ENCODE measurements at places on chromosomes 4 and X. TPM values are rescaled to one million over a fixed set of nuclear protein-coding genes. Genes with fewer than 3 reads are reported as not detected.

DNA sequence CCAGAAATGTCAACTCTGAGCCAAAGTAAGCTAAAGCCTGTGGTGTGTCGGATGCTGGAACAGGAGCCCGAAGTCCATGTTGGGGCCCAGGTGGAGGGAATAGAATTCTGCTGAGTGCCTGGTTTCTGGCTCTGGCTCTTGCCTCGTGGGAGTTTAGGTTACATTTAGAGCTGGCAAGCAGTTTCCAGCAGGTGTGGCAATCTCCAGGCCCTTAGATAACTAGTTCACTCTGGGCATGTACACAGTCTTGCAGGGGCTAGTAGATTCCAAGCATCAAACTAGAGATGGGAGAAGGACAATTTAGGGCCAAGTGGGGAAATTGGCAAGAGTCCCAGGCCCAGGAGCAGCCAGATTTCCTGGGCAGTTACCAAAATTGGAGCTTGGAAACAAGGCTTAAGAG, 56.3 kb upstream of the STOX2 start:
- no peaks in the 10 kb centered on the region for H3K36me3 ChIP-seq
- H3K4me3 ChIP-seq: no peak overlapping the region
- H3K4me1 ChIP-seq: no peaks in the 10 kb centered on the region
- DNase-seq: no peak

- DNase-seq: no peak
- H3K27ac ChIP-seq: no peak overlapping the region
- peaks cover 5% of the 10 kb centered on the region for H3K36me3 ChIP-seq
- no peak overlapping the region for H3K4me3 ChIP-seq
These were observed 84.5 kb downstream of the GATB start for GRCh38 chr4:151676301-151676700.

DNA sequence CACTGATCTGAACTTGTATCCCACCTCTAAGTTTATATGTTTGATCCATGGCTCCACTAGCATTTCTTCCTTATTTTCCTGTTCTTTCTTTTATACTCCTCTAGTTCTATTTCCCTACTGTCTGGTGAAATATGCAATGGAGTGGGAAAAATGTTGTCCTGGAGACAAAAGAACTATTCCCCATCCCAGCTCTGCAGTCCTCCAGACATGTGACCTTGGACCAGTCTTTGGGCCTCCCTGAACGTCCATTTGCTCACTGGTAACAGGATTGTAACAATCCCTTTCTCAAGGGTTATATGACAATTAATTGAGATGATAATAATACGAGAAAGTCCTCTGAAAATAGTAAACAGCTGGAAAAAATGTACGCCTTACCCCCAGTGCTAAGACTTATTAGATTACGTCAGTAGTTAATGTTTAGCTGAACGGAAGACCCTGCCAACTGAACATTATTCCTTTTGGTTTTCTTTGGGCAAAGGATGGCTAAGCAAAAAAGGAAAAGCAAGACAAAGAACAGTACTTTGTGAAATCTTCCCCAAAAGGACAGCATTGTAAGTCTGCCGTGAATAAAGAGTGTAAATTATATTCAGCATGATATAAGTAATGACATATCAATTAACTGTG, 302.3 kb upstream of the PPARGC1A start:
- H3K4me1 ChIP-seq: no peaks in the 10 kb centered on the region
- H3K36me3 ChIP-seq: no peaks in the 10 kb centered on the region
- DNase-seq: no peak
- no peak overlapping the region for H3K4me3 ChIP-seq
- H3K27me3 ChIP-seq: no peaks in the 10 kb centered on the region
- no peak overlapping the region for H3K27ac ChIP-seq

DNA sequence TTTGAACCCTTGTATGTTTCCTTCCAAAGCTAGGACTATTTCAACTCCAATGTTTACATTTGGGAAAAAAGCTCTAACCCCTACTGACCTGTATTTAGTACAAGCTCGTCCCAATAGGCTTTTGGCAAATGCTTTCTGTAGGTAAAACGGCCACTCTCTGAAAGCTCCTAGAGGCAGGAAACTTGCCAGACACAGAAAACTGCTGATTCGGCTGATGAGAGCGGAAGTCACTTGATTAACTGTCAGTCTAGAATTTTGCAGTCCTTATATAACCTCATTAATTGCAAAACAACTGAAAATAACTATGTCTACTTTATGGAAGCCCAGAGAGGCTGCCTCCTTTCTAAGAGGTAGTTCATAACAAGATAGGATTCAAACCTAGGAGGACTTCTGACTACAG, 108.1 kb downstream of the TSPAN7 start:
- H3K27ac ChIP-seq: no peak overlapping the region
- no peak overlapping the region for H3K4me3 ChIP-seq
- H3K36me3 ChIP-seq: no peaks in the 10 kb centered on the region
- DNase-seq: no peak
- H3K27me3 ChIP-seq: no peaks in the 10 kb centered on the region

The CFAP99 gene
- total RNA-seq: not detected

The CT47B1 gene
- total RNA-seq: not detected

All from vagina (tissue), 2 donors.